Stimulated activated naive CD4-positive, alpha-beta T cell treated with Interleukin-2 at 50 U/mL for 16 hours (primary cell): ENCODE measurements at places on chromosomes 6 and 20.

DNA sequence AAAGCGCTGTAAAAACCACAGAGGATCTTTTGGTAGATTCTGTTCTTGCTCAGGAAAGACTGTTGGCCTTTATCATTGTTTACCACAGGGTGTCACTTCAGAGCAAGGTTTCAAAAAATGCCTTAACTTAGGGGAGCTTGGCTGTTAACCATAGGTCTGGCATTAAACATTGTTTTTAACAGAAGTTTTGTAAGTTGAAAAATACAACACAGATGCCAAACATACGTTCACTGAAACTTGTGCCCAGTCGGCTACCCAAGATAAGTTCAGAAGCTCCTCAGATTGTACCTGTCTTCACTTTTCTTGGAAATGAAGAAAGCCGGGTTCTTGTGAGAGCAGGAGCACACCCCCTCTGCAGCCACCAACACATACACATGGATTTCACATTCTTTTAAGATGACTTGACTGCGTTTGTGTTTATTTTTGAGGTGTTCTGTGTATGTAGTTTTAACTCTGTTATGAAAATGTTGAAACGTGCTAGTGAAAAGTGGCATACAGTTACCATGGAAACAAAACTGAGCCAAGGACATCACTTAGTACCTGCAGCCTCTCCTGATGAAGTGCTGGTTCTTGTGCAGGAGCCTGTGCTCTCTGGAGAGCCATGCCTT lies 64.9 kb downstream of the SYCP2L start:
- DNase-seq = no peak

GRCh38 chr6:54002116-54002515 lies 109.1 kb upstream of the MLIP start:
- DNase-seq = no peak

DNA sequence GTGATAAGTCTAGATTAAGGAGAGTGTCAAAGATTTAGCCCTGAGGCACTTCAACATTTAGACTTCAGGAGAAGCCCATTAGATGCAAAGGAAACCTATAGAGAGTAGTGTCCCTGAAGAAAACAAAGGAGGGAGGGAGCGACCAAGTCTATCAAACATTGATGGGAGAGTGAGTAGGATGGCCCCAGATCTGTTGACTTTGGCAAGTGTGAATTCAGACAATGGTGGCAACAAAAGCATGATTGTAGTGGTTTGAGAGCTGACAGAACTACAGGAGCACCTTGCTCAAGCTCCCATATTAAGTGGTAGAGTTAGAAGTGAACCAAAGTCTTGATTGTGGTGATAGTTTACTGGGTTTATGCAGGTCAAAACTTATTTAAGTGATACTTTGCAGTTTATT lies 979 bp upstream of the ABCF1 start:
- no peak for DNase-seq

DNA sequence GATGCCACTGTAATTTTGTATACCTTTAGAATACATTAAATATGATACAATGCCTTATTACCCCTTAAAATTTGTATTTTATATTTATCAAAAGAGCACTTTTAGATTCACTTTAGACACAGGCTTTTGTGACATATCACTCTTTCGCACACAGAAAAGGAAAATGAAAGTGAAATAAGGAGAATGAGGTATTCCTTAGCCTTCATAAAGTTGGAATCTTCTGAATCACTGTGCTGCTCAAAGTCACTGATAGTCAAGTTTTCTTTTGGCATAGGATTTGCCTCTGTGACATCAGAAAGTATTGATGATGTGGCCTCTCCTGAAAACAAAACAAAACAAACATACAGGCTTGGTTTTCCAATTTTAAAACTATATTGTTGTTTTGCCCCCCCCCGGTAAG lies 1097.1 kb downstream of the KIF16B start:
- DNase-seq = no peak

GRCh38 chr6:114419175-114419574 lies 76.4 kb upstream of the HS3ST5 start:
- DNase-seq = no peak

DNA sequence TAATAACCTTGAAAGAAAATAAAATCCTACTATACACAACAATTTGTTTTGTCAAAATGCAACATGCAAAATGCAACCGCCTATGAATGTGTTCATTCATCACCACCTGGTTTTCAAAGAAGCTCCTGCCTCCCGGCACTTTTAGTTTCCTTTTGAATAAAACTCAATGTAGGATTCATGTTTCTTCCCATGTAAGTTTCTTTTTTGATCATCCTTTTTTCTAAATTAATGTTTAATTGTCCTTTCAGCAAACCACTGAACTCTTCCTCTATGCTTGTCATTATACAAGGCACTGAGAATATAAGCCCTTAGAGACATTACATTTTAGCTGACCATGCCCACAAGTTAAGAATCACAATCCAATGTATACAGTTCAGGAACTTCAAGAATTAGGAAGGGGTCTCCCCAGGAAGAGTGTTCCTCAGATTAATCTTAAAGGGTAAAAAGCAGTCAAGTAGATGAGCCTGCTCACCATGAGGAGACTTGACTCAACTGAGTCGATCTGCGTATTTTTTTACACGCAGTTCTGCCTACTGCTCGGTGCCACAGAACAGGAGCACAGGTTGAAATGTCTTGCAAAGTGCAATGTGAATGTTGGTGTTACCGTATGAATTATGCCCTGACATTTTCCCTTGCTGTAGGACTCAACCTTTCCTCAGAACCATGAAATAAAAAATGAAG lies 7.2 kb upstream of the THEMIS start:
- DNase-seq = no peak

- DNase-seq = no peak
These were observed 69.2 kb downstream of the MRPL14 start for GRCh38 chr6:44057931-44058616.
